ENCODE measurements at places on chromosomes 1 and 21. TPM values are rescaled to one million over a fixed set of nuclear protein-coding genes. Genes with fewer than 3 reads are reported as not detected.

GRCh38 chr1:113166473-113166872 is 93.5 kb downstream of the LRIG2 start:
- ATAC-seq: no peak

- ATAC-seq: no peak
These were observed 107.0 kb downstream of the SLC5A9 start for GRCh38 chr1:48329486-48329885.

DNA sequence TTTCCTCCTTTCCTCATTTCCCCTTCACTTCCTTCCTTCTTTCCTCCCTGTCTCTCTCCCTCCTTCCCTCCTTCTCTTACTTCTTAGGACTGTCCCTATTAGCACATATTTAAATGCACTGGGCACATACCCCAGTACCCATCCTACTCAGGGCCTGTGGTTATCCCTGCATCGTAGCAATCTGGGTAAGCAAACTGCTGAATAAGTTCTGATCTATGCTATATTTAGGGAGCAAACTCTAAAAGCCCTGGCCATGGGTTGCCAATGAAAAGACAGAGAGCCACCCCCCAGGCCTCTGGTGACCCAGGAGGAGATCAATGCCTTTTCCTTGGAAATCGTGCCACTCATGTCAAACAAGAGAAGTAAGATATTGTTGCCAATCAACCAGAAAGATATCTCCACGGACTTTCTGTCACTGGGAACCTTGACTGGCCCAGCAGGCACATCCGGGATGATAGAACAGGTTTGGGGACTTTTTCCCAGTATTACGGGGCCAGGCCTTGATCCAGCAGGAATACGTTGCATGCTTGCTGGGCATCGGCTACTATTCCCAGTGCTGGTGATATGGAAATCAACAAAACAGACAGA is 5.4 kb downstream of the FAM3B start:
- no peak for ATAC-seq

- no peak for ATAC-seq
These were observed 957.0 kb downstream of the NCAM2 start for GRCh38 chr21:21955204-21955603.

DNA sequence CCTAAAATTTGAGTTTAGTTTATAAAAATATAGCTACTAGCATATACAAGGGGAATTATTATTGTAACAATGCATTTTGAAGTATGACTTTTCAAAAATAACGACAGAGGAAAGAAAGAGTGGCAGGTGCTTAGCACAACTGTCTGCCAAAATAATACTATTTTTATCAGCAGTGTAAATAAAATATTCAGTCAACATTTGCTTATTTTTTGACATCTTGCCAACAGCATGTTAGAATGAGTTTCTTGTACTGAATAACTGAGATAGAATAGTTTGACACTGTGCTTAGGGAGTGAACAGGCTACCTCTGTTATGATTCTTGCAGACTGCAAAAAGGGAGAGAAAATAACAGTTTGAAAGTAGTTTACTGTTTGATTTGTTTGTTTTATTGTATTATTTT is 909.8 kb downstream of the BRINP3 start:
- no peak for ATAC-seq

- no peak for ATAC-seq
These were observed 736.9 kb upstream of the ADAMTS5 start for GRCh38 chr21:27703791-27704190.

DNA sequence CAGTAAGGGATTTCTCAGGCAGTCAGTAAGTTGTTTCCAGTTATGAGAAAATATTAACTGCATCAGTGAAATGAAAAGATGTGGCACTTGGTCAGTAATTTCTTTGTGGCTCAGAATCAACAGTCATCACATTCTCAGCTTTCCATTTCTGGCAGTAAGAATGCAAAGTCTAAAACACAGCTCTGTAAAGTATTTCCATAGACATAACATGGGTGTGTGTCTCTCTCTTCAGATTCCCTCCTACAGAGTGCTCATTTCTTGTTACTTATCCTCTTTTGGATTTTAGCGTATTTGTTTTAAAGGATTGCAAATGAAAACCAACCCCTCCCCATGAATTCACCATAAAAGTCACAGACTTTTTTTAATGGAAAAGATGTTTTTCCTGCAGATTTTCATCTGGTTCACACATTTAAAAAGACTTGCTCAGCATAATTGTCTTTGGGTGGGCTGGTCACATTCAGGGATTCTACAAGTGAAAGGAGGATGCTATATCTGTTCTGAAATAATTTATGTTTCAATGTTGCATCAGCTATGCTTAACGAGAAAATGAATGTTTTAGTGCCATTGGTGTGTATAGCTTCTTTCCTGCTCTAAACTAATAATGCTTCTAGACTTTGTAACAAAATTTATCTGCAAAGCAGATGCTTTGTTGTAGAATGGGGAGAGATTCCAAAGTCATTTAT is 34.6 kb upstream of the CD55 start:
- peak; percentile 49 for ATAC-seq

- ATAC-seq: no peak
These were observed 107.7 kb downstream of the AJAP1 start for GRCh38 chr1:4762146-4762545.

GRCh38 chr21:35428937-35429336 is 379.8 kb upstream of the RUNX1 start:
- ATAC-seq: no peak

GRCh38 chr1:202710070-202711045 is at the start of gene SYT2:
Gene SYT2, minus strand, starts transcription at chr1:202710454. Its CDS starts 104,682 bp downstream, at chr1:202605772.
- ATAC-seq: peak; percentile 87

GRCh38 chr1:107460035-107460434 is 319.2 kb downstream of the NTNG1 start:
- ATAC-seq: no peak

DNA sequence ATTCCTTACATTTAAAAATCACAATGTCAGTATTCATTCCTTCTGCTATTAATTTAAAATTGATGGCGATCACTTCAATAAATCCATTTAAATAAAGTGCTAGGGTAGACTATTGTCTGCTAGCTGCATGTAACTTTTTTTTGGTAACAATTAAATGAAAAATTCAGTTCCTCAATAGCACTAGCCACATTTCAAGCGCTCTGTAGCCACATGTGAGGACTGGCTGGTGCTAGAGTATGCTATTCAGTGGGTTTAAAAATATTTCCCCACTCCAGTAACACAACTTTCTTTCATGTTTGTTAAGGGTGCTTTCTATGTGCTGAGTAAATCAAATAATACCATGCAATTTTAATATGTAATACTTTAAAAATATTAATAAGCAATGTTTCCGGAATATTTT is 108.2 kb downstream of the LTN1 start:
- no peak for ATAC-seq

GRCh38 chr1:150843474-150843873 is 32.9 kb downstream of the ARNT start:
- ATAC-seq: no peak

- ATAC-seq: no peak
These were observed 9.2 kb upstream of the PALMD start for GRCh38 chr1:99636647-99637175.

GRCh38 chr1:176159993-176160392 is 47.1 kb downstream of the COP1 start:
- ATAC-seq: no peak

DNA sequence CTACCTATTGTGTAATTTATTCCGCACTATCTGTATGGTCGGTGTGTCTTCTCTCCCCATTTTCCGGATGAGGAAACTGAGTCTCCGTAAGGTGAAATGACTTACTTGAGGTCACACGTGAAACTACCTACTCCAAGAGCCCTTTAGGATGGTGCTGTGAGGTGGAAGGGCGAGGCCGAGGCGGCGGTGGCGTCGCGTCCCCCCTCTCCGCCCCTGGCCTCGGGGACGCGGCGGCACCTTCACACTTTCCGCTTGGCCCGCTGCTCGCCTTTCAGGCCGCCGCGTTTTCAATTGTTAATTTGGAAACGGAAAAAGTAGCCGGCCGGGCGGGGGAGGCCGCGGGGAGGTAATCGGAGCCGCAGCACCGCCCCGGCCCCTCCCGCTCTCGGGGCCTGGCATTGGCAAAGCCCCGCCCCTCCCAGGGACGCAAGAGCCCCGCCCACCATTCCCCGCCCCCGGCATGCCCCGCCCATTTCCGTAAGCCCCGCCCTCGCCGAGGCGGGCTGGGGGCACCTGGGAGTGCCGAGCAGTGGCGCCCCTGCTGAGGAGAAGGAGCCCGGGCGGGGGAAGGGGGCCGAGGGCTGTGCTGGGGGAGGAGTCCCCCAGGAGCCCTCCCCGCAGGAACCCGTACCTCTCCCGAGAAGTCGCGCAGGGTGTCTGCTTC is 18.6 kb downstream of the KCNQ4 start:
- ATAC-seq: peak; percentile 79

GRCh38 chr1:152115344-152115743 is at the start of gene TCHH:
Gene TCHH, minus strand, starts transcription at chr1:152115444. Its CDS starts 1,364 bp downstream, at chr1:152114080.
- ATAC-seq: no peak

The GBP4 gene
- 0.13 TPM for total RNA-seq

The ZNF697 gene
- total RNA-seq: 19.7 TPM

The TFF2 gene
- total RNA-seq: not detected

The ZYG11A gene
- 0.98 TPM for total RNA-seq

The BNIPL gene
- 1.2 TPM for total RNA-seq

The OR2L13 gene
- total RNA-seq: 0.26 TPM

The RNU1-2 gene
- total RNA-seq: 15,472 TPM

The PALMD gene
- 0.93 TPM for total RNA-seq

The CD53 gene
- total RNA-seq: 0.43 TPM

The PLA2G2D gene
- total RNA-seq: 1.0 TPM

All from motor neuron (in vitro differentiated cells).